Activated T-cell treated with anti-CD3 and anti-CD28 coated beads for 24 hours (primary cell): ENCODE measurements at places on chromosomes 7 and 10.

GRCh38 chr10:83078160-83078559 lies 1061.1 kb upstream of the GHITM start:
- no peak for DNase-seq

DNA sequence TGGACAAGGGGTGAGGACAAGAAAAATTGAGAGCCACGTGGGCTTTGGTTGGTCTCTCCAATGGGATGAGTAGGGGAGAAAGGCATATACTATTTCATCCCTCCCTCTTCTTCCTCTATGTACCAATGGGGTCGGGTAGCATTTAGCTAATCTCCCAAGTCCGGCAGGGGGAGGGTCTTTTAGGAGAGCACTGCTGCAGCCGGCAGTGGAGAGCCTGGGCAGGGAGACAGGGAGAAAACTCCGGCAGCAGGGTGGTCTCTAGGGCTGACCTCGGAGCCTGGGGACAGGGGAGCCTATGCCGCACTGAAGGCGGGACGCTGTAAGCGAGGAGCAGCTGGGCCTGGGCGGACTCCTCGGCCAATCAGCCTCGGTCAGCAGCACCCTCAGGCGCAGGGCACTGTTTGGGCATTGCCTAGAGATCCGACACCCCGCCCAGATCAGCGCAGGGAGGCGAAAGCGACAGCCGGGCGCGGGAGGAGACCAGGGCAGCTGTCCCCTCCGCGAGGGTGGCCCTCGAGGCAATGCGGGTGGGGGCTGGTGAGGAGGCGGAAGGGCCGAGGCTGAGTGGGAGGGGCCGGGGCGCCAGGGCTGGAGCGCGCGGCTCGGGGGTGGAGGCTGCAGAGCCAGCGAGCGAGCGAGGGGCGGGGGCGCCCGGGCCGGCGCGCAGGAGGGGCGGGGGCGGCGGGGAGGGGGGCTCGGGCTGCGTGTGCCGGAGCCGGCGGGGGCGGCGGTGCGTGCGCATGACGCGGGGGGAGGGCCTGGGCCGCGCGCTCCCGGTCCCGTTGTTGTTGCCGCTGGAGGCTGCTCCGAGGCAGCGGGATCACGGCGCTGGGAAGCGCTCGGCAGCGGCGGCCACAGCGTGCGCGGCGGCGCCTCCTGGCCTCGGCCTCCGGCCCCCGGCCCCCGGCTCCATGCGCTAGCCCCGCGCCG lies at the start of gene AGAP3:
AGAP3 (plus strand) TSS at position 785 of the 930 bp plus-strand sequence. CDS start 267 bp downstream, outside the sequence.
- no peak for DNase-seq

DNA sequence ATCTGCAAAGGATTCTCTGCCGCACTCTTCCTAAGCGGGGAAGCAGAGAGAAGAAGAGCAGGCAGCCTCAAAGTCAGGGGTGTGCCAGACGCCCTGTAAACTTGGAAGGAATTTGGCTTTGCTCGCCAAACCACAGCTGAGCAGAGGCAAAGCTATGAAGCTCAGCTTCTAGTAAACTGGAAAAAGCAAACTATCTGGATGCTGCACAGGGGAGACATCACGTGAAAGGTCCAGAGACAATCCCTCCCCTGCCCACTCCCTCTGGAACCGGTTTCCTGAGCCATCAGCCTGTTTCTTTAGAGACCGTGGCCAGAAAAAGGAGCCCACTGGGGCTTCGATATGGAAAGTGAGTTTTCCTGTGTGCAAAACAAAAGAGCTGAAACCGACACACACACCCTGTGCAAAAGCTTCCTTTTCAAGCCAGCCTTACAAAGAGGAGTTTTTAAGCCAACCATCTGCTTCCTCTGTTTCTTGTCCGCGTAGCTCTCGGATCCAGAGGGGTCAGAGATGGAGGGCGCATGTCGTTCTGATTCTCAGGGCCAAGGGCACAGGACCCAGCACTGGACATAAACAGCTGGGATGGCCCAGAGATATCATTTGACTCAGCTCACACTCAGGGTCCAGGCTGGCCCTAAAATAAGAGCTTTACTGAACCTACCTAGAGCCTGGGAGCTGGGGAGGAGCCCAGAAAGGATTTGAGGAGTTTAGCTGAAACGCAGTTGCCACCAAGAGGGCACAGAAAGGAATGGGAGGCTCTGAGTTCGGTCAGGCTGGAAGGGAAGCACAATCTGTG lies 58.2 kb upstream of the DNAAF5 start:
- DNase-seq, result no peak

DNA sequence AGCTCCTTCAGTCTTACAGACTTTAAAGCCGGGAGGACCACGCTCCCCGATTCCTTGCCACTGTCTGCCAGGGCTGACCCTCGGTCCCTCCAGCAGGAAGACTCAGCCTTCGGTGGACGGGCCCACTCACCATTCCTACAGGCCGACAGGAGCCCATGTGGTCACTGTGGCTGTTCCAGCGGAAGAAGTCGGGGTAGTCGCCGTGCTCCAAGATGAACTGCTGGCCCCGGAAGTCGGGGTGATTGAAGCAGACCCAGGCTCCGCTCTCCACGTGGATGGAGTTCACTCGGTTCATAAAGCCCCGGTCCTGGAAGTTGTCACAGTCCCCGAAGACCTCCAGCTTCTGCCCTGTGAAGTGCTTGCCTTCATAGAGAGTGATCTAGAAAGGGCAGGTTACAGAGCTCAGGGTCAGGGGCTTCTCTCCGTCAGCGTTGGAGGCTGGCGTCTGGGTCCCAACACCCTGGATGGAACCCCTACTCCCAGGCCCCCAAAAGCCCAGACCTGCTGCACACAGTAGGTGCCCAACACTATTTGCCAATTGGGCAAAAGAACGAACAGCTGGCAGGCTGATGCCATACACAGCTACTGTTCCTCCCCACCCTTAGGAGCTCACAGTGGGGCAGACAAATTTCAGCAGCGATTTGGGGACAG lies 1.9 kb downstream of the CRYGN start:
- DNase-seq, result no peak

DNA sequence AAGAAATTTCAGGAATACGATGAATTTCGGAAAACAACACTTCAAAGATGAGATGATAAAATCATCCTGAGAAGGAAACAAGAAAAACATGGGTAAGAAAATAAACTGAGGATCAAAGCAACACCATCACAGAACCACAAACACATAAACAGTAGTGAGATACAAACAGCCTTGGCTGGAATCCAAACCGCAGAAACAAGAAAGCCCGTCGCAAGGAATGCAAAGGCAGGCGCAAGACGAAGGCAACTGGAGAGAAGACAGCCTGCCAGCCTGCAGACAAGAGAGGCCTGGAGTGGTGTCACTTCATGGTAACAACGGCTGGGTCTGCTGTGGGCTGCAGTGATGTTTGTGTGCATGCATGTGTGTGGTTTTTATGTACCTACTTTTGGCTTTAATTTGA lies 61.8 kb upstream of the DRGX start:
- no peak for DNase-seq

DNA sequence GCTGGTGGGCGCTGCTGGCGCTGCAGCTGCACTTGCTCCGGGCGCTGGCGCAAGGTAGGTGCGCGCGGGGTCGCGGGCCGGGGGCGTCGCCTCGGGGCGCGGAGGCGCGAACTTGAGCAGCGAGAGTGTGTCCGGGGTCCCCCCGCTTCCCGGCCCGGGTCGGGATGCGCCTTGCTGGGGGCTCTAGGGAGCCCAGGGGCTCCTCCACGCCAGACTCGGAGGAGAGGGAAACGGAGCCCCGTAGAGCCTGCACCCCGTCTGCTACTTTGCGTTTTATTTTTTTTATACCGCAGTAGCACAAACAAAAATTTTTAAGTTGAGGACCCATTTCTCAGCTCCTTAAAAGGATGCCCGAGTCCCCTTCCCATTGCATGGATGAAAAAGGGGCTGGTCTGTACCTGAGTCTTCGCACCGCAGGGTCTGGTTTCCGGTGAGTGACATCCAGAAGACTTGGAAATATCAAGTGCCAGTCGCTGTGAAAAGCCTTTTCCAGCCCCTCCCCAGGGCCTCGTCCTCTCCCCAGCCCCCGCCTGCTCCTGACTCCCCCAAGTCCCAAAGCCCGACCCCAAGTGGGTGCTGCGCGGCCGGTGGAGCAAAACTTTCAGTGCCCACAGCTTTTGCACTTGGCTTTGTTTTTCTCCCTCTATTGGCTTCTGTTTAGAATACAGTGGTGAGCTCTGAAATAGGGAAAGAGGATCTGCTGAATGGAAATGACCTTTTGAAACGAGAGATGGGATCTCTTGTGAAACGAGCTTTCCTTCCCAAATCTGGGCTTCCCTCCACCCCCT lies 973 bp downstream of the SDK1 start:
- no peak for DNase-seq

GRCh38 chr7:45165857-45166256 lies 8.3 kb downstream of the RAMP3 start:
- no peak for DNase-seq

GRCh38 chr10:18665815-18666558 lies 6.8 kb downstream of the ARL5B start:
- DNase-seq, result no peak

DNA sequence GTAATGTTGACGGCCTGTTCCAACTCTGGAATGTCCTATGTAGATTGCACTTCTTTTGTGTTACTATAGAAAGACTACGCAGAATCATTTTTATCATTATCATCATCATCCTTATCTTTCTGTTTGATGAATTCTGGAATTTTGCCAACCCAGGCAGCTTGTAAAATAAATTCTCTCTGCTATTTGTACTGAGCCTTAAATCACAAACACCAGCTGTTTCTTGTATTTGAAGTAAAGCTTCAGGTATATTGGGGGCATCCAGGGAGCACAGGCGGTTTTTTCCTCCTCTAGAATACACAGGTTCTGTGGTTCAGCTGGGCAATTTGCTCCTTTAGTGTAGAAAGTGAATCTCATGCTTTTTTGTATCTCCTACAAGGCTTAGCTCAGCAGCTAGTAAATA lies 14.9 kb upstream of the CPA5 start:
- no peak for DNase-seq

DNA sequence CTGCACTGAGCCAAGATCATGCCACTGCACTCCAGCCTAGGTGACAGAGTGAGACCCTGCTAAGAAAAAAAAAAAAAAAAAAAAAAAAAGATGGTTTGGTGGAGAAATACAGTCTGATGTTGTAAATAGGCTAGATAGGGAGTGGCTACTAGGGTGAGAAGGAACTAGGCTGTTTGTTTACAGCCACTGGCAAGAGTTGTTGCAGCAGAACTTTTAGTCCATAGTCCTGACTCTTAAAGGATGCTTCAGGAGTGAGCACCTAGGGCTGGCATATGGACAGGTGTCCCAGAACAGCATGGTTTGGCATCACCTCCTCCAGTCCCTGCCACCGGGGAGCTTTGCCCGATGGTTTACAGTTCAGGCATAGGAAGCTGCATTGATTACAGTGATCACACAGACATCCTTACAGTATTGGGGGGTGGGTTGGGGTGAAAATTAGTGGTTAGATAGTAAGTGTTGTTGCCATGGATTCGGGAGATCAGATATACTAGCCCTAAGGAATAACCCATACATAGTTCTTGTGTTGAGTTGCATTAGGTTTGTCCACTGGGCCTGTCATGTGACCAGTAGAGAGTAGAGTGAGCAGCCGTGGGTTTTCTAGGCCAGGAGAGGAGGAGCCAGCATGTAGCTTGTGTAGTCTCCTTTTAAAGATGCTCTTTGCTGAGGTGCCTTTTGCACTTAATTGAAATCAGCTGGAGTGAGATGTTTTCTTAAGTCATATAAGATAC lies 35.9 kb downstream of the ZRANB1 start:
- no peak for DNase-seq

- DNase-seq, result peak; percentile 76
Measured at GRCh38 chr10:69089638-69090599, 2.0 kb downstream of the SRGN start.

DNA sequence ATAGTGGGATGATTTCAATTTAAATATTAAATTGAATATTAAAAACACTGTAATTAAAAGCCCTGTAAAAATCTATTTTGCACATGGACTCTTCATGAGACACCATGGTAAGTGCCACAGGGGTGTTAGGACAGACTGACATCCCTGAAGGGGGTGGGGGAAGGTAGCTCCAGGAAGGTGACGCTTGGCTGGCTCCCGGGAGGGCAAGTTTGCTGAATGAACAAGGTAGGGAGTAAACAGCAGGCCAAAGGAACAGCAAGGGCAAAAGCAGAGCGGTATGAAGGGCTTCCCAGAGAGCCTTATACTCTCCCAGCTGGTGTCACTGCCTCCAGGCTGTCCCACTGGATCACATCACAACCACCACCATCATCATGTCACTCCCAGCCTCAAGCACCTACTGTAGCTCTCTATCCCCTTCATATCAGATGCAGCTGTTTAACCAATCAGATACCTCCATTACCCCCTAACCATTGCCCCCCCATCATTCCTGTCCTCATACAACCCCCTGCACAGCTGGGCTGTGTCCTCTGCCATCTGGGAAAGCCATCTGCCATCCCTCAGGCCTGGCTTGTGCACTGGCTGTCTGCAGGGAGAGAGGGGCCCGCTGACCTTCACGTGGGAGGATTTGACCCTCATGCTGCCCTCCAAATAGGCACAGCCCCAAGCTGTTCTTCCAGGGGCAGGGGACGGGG lies 19.5 kb downstream of the HSPA12A start:
- DNase-seq, result no peak

- no peak for DNase-seq
Measured at GRCh38 chr10:60388116-60388625, 1.5 kb downstream of the ANK3 start.

GRCh38 chr7:77337456-77337990 lies 78.6 kb downstream of the GSAP start:
- no peak for DNase-seq

DNA sequence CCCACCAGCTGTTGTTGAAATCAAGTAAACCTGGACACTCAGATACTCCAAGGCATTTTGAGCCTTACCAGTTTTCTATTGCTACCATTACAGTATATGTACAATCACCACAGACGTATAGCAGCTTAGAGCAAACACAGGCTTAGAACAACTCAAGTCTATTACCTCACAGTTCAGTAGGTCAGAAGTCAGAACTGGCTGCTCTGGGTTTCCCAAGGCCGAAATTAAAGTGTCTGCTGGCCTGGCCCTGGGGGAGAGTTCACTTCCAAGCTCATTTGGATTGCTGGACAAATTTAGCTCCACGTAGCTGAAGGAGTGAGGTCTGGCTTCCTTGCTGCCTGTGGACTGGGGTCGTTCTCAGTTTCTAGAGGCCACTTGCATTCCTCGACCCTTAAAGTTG lies 260.1 kb upstream of the LRRN3 start:
- no peak for DNase-seq

DNA sequence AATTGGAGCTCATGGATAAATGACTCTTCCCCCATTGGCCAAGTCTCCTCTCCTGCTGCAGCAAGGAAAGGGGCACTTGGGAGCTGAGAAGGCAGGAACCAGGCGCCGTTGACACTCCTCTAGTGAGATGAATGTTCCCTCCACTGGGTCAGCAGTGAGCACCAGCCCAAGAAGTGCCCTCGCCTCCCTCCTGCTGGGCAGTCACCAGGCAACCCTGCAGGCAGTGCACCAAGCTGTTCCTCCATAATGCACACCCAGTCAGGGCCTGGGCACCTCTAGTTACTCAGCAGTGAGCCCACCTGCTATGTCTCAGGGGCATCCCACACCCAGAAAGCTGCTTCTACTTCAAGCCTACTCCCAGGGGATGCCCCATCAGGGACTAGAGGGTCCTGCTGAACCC lies 84.3 kb downstream of the KCNMA1 start:
- no peak for DNase-seq

- no peak for DNase-seq
Measured at GRCh38 chr10:6271663-6272062, 68.9 kb downstream of the PFKFB3 start.

GRCh38 chr10:72009051-72009424 lies 44.8 kb downstream of the CHST3 start:
- no peak for DNase-seq
